Keratinocyte (primary cell): ENCODE measurements at places on chromosomes 11 and 22. TPM values are rescaled to one million over a fixed set of nuclear protein-coding genes. Genes with fewer than 3 reads are reported as not detected.

The MCM5 gene
- polyA plus RNA-seq: 10.6 to 31.1 TPM (median 24.4 TPM) in 3 replicates

The FOLR2 gene
- polyA plus RNA-seq: not detected in 3 replicates

The NRGN gene
- polyA plus RNA-seq: 0.37 to 3.3 TPM (median 0.97 TPM) in 3 replicates

The NPAS4 gene
- 0.03 TPM in 1 of 3 replicates, not detected in the others for polyA plus RNA-seq

The CASP5 gene
- 0.15 TPM in 1 of 3 replicates, not detected in the others for polyA plus RNA-seq

The UPK2 gene
- 0.13 to 0.25 TPM (median 0.20 TPM) in 3 replicates for polyA plus RNA-seq

The TESMIN gene
- polyA plus RNA-seq: 2.4 to 4.9 TPM (median 4.0 TPM) in 3 replicates

The BARX2 gene
- 0.55 to 0.87 TPM (median 0.59 TPM) in 3 replicates for polyA plus RNA-seq

The ADM2 gene
- polyA plus RNA-seq: 0.21 to 0.54 TPM (median 0.27 TPM) in 3 replicates

The PRRG4 gene
- 6.9 to 12.4 TPM (median 10.0 TPM) in 3 replicates for polyA plus RNA-seq

The VWCE gene
- 0.14 to 0.82 TPM (median 0.30 TPM) in 3 replicates for polyA plus RNA-seq
